ENCODE measurements at places on chromosomes 2 and 18. TPM values are rescaled to one million over a fixed set of nuclear protein-coding genes. Genes with fewer than 3 reads are reported as not detected.

- DNase-seq: no peak
These were observed 4.5 kb downstream of the CRIM1 start for GRCh38 chr2:36360063-36360462.

- DNase-seq: no peak
These were observed 44.4 kb upstream of the HPCAL1 start for GRCh38 chr2:10258326-10258725.

- no peak for DNase-seq
These were observed 98.8 kb downstream of the CTAGE1 start for GRCh38 chr18:22318745-22319407.

MYOM1 gene
- polyA plus RNA-seq: 7.4 TPM

DNA sequence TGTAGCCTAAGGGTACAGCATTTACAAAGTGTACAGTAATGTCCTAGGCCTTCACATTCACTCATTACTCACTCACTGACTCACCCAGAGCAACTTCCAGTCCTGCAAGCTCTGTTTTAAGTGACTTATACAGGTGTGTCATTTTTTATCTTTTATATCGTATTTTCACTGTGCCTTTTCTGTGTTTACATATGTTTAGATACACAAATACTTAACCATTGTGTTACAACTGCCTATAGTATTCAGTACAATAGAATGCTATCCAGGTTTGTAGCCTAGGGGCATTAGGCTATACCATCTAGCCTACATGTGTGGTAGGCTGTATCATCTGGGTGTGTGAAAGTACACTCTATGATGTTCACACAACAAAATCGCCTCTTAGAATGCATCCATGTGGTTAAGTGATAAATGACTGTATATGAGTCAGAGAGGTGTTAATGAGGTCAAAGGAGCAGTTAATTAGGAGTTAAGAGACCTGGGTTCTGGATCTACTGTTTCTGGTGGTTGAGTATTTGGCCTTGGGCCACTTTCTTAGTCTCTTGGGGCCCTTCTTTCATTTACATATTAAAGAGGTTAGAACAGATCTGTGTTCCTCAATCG lies 149.1 kb downstream of the GREB1L start:
- DNase-seq: no peak

EPHA4 gene
- polyA plus RNA-seq: 54.9 TPM

DNA sequence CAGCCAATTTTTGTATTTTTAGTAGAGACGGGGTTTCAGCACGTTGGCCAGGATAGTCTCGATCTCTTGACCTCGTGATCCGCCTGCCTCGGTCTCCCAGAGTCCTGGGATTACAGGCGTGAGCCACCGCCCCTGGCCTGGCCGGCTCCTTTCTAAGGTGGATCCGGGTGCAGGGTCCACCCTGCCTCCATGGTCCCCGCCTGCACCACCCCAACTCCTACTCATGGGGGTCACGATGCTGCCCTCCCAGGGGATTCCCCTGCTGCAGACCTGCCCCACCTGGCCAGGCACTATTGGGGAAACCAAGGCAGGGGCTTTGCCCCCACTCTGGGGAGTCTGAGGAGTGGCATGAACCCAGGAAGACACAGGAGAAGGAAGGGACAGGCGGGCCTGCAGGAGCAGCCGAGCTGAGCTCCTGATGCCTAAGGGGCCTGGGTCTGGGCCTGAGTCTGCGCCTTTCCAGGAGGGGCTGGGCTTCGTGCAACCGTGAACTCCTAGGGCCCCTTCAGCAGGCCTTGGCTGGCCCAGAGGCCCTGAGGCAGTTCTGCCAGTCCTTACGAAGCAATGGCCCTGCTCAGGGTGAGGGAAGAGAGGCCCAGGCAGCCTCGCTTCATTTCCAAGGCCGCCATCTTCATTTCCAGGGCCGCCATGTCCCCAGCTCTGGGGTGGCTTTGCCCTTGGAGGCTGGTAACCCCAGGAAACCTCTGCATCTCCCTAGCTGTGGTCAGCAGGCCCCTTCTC lies 67.2 kb upstream of the SMAD7 start:
- DNase-seq: no peak

Measured in right renal cortex interstitium (tissue), 3 donors.